B cell (primary cell): ENCODE measurements at places on chromosomes 13 and 19. TPM values are rescaled to one million over a fixed set of nuclear protein-coding genes. Genes with fewer than 3 reads are reported as not detected.

DNA sequence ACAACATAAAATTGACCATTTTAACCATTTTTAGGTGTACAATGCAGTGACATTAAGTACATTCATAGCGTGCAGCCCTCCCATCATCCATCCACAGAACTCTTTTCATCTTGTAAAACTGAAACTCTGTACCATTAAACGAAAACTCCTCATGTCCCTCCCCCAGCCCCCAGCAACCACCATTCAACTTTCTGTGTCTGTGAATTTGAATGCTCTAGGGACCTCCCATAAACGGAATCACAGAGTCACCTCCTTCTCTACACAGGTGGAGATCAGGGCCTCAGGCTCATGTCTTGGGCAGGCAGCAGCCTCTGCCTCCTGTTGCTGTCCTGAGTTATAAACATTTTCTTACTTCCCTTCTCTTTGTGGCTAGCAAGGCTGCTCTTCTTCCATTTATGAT, 7.3 kb upstream of the CCNE1 start:
- no peak for DNase-seq

Gene HIPK4
- 0.20 TPM in 1 of 2 replicates, not detected in the other for total RNA-seq

GRCh38 chr13:94481941-94482340, 2.5 kb upstream of the DCT start:
- no peak for DNase-seq

DNA sequence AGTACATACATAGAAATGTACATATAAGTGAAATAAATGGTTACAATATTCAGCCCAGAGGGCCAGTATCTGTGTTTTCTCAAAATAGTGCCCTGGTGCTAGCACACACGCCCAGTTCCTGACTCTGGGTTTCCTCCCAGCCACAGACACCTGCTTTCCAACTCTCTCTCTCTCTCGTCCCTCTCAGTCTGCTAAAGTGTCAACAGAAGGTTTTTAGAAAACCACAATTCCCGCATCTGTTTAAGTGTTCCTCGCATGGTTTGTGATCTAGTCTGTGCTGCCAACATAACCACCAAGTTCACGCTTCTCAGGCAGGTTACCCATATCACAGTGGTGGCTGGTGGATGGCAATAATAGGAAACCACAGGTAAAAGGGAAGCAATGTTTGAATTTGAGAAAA, 17.8 kb upstream of the UPF3A start:
- peak; percentile 41 for DNase-seq

DNA sequence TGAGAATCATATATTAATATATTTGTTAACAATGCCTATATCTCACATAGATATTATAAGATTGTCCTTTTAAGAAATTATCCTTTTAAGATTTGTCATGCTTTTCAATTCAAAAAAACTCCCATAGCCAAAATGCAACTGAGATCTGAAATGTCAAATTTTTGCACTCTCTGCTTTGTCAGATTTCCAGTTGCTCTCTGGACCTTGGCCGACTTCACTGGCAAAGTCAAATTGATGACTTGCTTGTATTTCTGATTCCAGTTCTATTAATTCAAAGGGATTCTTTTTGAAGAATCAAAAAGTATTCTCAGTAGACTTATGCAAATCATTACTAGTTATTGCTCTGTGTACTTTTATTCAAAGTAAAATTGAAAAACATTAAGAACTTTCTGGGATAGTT, 101.2 kb upstream of the SCEL start:
- no peak for DNase-seq

GRCh38 chr19:10961073-10961860, 437 bp downstream of the SMARCA4 start:
- no peak for DNase-seq

Gene PABPC3
- total RNA-seq = 0.10 and 0.36 TPM in 2 replicates
